ENCODE measurements at places on chromosomes 2 and 18.

DNA sequence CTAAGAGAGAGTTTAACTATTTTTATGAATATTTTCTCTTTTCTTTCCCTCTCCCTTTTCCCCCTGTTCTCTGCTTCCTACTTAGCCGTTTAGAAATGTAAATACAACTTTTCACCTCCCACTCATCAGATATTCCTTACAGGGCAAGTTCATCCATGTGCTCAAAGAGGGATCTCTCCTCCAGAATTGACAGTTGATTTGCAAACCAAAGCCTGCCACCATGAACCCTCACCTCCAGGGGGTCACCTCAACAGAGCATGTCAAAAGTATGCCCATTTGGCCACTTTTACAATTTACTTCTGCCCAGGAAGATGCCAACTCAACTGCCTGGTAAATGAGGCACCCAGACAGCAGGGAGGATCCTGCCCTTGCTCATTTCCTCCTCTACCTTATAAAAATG, 149.2 kb upstream of the GYPC start:
- DNase-seq, result no peak

DNA sequence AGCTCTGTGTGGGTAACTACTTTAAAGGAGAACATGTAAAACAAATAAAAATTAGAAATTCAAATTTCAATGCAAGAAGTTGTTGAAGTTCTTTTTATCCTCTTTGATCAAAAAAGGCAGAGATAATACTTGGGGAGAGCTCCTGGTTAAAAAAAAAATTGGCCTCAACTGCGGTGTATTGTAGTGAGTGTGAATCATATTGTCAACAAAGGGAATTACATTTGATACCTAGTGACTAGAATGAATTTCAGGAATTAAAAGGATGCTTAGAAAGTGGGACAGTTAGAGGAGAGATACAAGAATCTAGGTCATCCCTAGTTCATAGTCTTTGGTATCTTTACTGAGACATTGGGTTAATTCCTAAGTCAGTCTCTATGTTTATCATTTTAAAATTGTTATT, 473.0 kb downstream of the CCDC85A start:
- no peak for DNase-seq

DNA sequence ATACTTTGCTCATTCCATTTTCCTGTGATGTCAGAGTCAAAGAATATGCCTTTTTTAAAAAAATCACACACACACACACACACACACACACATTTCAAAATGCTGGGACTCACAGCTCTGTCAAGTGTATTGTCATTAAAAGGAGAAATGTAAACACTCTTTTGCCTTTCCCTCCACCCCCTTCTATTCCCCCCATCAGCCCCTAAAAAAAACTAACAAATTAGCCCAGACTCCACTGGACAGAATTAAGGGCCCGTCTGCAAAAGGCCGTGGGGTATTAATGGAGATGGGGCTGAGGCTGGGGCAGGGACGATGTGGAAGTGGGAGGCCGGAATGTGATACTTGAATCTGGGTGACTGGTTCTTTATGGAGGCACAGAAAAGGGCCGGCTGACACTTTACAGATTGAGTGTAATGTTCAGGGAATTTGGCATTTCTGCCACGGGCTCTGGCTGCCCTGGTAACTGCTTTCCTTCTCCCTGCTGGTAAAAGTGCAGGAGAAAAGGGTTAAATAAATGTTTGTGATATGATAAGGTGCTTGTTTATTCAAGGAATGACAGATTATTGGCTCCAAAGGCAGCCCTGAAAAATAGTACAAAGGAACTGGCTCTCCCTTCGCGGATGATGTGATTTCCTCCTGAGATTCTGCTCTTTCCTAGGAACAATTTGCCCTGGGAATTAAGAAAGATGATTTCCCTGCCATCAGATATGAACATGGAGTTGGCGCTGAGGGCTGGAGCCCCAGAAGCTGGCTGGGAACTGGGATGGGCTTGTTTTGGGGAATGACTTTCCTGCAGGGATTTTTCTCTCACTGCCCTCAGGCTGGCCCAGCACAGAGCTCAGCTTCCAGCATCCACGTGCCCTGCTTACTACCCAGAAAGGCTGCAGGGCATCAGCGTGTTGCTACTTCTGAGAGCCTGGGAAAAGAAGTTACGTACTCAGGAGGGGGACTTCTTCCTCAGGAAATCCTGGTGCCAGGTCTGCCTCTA, 52.8 kb upstream of the CTAGE1 start:
- peak; percentile 73 for DNase-seq

DNA sequence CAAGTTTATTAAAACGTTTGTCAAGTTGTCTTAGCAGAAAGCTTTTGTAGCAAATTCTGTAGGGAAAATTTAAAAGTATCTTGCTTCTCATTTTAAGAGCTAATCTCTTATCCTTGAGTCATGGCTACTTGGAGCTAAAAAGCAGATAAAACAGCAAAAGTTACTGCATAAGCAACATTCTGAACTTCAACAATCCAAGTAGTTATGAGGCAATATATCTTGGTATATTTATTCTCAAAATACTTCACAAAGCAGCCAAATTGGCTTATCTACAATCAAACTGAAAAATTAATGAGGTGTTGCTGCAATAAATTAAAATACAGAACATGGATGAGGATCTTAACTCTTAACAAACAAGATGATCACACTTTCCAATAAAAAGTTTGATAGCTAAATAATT, 306.5 kb downstream of the PIEZO2 start:
- no peak for DNase-seq

- no peak for DNase-seq
Measured at GRCh38 chr2:17614174-17614930, 73.9 kb downstream of the VSNL1 start.

DNA sequence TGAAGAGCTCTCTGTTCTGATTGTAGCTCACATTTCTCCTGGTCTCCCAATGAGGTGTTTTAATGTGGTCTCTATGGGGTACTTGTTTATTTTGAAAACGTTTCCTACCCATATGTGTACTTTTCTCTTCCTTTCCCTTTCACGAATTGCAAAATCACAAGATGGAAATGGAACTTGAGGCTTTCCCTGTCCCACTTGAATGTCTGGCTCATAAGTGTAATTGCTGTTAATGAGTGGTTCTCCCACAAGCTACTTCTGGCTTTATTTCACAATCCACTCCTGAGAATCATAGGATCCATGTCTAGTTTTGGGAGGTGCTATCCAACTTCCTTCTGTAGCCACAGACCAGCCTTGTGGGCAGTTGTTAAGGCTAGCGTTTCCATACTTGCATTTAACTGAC, 81.1 kb upstream of the CAVIN2 start:
- peak; percentile 20 for DNase-seq

- no peak for DNase-seq
Measured at GRCh38 chr18:26981360-26982082, 116.0 kb upstream of the AQP4 start.

Measured in fibroblast of skin of back (primary cell).